Thoracic aorta (tissue), 2 donors: ENCODE measurements at places on chromosomes 12 and 14. TPM values are rescaled to one million over a fixed set of nuclear protein-coding genes. Genes with fewer than 3 reads are reported as not detected.

The SERPINA3 gene
- total RNA-seq, result 252 TPM

GRCh38 chr12:118964988-118965387 lies 16.4 kb upstream of the SRRM4 start:
- H3K36me3 ChIP-seq, result no peaks in the 10 kb centered on the region
- no peaks in the 10 kb centered on the region for H3K27me3 ChIP-seq
- no peak for DNase-seq
- no peaks in the 10 kb centered on the region for H3K4me1 ChIP-seq

- no peak overlapping the region for H3K4me3 ChIP-seq
- DNase-seq, result no peak
- H3K36me3 ChIP-seq, result no peaks in the 10 kb centered on the region
- no peaks in the 10 kb centered on the region for H3K4me1 ChIP-seq
- H3K27ac ChIP-seq, result no peak overlapping the region
Measured at GRCh38 chr12:18468246-18469075, 207.1 kb downstream of the PIK3C2G start.

DNA sequence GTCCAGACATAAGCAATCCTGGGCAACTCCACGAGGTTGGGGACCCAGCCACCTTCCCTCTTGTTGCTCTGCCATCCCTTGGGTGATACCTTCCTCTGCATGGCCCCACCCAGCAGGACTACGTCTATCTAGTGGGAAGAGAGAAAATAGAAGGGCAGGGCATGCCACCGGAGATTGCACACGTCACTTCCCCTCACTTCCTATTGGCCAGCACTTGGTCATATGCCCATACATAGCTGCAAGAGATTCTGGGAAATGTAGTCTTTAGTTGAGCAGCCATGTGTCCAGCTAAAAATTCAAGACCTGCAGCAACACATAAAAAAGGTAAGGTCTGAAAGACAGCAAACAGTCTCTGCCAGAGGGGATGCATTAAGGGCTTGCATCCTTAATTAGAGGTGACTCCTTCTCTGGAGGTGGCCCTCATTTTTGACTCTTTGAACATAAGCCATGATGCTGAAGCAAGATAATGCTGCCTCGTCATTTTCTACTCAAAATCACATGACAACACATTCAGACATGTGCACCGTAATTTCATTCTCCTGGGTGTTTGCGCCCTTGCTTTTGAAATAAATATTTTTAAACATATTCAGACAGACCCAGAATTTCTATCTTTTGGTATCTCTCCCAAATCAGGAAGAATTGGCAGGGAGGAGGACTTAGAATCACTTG lies 91.8 kb upstream of the PWP1 start:
- H3K4me3 ChIP-seq, result no peak overlapping the region
- H3K36me3 ChIP-seq, result no peaks in the 10 kb centered on the region
- no peak for DNase-seq
- no peak overlapping the region for H3K27ac ChIP-seq
- H3K4me1 ChIP-seq, result no peaks in the 10 kb centered on the region

DNA sequence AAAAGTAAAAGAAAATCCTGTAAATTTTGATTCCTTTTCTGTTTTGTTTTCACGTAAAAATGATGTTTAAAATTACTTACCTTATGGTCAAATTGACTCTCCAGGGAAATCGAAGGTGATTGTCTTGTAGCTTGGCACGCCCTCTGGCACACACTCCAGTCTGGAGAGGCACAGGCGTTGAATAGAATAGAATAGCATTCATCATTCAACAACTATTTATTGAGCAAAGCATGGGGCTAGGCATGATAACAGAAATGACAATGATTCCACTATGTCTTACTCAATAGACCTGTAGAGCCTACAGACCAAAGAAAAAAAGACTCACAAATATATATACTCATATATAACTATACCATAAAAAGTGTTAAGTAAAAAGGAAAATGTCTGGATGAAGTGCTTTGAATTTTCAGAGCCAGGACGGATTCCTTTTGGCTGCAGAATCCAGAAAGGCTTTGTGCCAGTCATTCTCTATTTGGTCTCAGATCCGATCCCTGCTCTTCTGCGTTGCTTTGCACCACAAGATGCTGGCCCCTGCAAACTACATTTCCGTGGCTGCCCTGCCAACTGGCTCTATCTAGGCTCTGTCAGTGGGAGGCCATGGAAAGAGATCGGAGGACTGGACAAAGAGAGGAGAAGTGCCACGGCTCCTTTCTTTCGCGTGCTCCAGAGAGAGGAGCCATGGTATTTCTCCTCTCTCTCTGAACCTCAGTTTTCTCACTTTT lies 231.8 kb downstream of the CRADD start:
- H3K4me3 ChIP-seq, result peak overlapping the region; percentile 48
- peak overlapping the region; percentile 17 for H3K27ac ChIP-seq
- H3K4me1 ChIP-seq, result peaks cover 10% of the 10 kb centered on the region
- H3K27me3 ChIP-seq, result no peaks in the 10 kb centered on the region
- DNase-seq, result no peak

GRCh38 chr12:65876898-65877721 lies 52.8 kb downstream of the HMGA2 start:
- H3K27ac ChIP-seq, result no peak overlapping the region
- no peaks in the 10 kb centered on the region for H3K36me3 ChIP-seq
- H3K4me1 ChIP-seq, result no peaks in the 10 kb centered on the region
- no peak for DNase-seq
